Trophoblast cell (in vitro differentiated cells and primary cell): ENCODE measurements at places on chromosomes 2 and 18.

- DNase-seq: no peak
Measured at GRCh38 chr2:150859162-150859561, 371.7 kb upstream of the RND3 start.

DNA sequence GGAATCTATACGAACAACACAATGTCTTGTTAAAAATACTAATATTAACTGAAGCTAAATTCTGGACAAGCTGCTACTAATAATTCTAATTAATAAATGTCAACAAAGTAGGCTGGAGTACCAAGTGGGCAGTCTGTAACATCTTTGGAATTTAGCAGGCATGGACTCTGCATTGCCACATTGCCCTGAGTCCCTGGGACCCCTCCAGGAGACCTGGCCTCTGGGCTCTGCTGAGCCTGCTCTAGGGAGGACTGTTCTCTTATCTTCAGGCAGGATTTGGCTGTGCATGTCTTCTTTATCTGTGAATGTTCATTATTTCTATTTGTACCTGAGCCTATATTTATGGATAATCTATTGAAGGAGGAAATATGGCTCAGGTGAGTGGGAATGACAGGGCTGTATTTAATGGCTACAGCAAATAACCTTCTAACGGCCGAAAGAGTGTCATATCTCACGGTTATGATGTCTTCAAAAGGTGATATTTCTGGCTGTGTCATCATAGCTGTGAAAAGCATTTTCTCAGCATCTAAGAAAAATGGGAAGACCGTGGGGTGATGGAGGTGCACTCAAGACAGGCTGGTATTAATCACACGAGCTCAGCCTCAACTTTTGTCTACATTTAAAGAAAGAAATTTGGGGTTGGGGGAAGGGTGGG, 28.6 kb upstream of the SETBP1 start:
- no peak for DNase-seq

GRCh38 chr2:240157147-240157470, 16.7 kb upstream of the OTOS start:
- DNase-seq: no peak

DNA sequence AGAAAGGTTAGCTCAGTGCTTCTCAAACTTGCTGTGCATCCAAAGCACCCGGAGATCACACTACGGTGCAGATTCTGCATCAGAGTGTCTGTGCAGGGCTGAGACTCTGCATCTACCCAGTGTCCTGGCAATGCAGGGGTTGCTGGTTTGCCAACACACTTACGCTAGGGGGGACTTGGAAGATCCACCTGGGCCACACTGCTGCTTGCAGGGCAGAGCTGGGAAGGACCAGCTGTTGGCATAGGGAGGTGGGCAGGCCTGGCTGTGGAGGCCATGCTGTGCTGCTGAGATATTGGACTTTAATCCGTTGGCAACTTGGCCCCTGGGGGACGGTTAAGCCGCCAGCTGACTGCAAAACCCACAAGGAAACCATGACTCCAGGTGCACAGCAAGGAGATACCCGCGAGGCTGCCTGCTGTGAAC, 397.6 kb upstream of the HS6ST1 start:
- no peak for DNase-seq

DNA sequence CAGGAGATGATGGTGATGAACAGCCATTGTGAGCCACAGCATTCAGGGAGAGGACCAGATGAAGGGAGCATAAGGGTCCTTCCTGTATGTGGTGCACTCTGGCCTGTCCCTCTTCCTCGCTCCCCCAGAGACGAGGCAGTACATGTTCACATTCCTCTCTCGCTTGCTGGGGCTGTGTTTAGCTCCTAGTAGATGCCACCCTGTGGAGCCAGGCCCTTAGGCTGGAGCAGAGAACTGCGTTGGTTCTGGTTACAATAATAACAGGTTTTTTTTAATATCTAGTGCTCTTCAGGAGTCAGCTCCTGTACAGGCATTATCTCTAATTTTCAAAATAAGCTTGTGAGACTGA, 171.1 kb upstream of the MYT1L start:
- no peak for DNase-seq

DNA sequence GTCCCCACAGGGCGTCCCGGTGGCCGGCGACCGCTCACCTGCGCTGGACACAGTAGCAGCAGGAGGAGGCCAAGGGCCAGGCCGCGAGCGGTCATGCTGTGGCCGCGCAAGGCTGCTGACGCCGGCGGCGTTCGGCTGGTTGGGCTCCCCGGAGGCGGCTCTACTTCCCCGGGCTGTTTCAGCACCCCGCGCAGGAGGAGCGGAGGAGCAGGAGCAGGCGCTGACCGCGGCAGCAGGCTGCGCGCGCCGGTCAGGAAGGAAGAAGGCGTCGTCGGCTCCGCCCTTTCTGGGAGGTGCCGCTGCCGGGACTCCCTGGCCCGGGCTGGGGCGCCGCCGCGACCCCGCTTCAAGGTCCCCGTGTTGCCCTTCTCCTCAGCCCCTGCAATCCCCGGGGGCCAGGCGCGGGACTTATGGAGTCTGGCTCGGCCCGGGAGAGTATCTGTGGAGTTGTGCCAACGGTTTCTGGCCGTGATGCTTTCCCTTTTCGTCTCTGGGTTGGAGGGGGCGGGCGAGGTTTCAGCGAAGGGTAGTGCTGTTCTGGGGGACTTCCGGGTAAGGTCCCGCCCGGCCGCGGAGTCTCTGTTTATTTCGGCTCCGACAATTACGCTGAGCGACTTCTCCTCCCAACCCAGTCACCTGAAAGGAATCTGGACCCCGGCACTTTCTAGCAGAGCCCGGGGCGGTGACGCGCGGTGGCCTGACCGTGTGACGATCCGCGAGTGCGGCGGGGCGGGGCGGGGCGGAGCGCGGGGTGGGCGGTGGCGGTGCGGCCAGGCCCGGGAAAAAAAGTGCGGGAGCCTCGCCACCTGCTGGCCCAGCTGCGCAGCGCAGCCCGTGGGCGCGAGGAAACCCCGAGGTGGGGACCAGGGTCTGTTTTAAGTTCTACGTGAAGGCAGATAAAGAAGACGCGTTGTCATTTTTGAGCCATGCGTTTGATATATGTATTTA, at the start of gene NPC1:
Gene NPC1 (minus strand): TSS at position 258 of the 948 bp plus-strand sequence. CDS start 163 bp downstream, at position 95.
- peak; percentile 99 for DNase-seq

DNA sequence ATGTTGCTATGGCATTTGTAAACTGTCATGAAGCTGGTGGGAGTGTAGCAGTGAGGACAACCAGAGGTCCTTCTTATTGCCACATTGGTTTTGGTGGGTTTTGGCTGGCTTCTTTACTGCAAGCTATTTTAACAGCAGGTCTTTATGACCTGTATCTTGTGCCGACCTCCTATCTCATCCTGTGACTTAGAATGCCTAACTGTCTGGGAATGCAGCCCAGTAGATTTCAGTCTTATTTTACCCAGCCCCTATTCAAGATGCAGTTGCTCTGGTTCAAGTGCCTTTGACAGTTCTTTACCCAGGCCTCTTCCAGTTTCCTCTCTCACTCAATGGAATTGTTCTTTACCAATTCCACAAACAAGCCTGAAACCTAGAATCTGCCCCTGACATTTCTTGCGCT, 145.1 kb downstream of the KCNE4 start:
- peak; percentile 27 for DNase-seq

- no peak for DNase-seq
Measured at GRCh38 chr18:21714474-21714873, 9.9 kb upstream of the ABHD3 start.

- DNase-seq: no peak
Measured at GRCh38 chr2:63300835-63301234, 250.2 kb downstream of the OTX1 start.

DNA sequence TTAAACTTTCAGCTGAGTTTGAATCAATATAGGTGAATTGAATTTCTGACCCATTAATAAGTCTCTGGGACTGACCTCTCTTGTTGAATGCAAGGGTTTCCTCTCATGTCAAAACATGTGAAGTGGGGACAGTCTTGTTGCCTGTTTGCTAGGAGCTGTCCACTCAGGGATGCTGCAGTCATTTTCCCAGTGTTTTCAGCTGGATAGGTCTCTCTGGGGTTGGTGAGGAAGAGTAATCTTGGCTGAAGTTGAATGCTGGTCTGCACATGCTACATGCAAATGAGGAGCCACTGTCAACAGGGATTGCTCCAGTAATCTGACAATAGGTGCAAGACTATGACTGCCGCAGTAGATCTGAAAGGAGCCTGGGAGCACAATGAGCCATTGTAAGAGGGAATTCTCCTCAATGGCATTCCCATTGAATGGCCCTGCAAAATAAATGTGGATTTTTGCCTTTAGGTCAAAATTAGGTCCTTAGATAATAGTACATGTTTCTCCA, 34.1 kb upstream of the IL1RL1 start:
- DNase-seq: no peak

DNA sequence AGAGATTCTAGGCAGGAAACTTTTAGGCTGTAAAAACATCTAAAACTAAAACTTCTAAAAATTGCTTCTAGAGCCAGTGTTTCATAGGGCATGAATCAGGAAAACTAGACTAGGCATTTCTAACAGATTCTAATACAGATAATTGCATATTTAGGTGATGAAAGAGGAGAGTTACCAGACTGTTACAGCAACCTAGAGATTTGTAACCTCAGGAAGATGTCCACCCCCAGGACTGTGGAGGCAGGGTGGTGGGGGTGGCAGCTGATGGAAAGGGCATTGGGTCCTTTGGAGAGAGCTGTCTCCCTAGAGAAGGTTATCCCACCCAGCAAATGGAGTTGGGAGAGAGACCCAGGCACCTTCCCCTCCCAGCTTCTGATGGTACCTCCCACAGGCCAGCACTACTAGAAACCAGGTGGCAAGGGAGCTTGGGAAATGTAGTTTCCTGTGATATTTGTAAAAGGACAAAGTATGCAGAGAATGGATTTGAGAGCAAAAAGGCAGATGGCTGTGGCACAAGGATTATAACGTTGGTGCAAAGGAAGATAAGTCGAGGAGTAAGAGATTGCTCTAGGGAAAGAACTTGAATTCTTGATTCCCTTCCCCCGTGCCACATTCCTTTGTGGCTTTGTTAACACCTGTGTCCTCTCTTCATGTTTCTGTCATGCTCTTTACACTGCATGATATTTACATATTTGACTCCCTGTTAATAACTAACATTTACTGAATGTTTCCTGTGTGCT, 75.6 kb upstream of the MGAT5 start:
- no peak for DNase-seq

DNA sequence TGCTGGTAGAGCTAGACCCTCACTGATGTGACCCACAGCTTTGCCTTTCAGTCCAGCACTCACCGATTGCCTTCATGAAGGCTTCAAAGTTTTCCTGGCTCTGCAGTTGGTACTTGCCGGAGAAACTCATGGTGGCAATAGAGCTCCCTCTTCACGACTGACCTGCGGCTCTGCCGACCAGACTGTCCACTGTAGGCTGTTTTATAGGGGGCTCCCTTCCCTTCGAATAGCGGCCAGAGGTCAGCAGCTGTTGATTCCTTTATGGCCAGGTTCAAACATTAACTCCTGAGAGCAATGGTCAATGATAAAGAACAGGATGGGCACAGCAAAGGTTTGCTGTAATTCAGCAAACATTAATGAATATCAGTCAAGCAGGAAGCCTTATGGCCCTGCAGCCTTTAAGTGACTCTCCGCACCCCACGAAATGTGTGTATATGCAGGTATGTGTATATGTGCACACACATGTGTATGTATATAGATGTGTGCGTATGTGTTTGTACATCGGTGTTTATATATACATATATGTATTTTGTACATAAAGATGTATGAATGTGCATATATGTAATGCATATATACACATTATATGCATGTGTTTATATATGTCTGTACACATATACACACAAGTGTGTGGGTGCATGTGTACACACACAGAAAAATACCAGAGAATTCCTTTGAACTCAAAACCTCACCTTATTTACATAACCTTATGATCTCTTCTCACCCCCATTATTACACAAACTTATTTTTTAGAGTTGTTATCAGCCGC, at the start of gene FABP1:
Gene FABP1 (minus strand): TSS at position 175 of the 766 bp plus-strand sequence. CDS start 45 bp downstream, at position 130.
- no peak for DNase-seq

DNA sequence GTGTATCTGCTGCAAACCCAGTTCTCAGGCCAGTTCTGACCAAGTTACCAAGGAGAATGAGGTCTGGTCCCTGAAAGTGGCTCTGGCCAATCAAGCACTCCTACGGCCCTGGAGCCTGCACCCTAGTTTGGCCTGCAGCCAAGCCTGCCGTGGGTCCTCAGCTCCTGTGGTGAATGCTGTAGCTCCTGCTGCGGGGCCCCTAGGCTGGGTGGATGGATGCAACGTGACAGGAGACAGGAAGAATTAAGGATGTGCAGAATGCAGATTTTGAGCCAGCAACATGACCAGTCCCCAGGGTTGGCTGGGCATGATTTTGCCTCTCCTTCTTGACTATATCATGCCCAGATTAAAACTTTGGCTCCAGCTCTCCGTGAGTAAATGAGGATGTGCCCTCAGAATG, 97.2 kb downstream of the SMAD7 start:
- DNase-seq: no peak

GRCh38 chr18:36142751-36143150, 13.1 kb downstream of the ELP2 start:
- no peak for DNase-seq

GRCh38 chr18:75201282-75202270, 7.4 kb downstream of the PTGR3 start:
- DNase-seq: no peak

- no peak for DNase-seq
Measured at GRCh38 chr18:46406539-46406932, 250.5 kb downstream of the LOXHD1 start.

DNA sequence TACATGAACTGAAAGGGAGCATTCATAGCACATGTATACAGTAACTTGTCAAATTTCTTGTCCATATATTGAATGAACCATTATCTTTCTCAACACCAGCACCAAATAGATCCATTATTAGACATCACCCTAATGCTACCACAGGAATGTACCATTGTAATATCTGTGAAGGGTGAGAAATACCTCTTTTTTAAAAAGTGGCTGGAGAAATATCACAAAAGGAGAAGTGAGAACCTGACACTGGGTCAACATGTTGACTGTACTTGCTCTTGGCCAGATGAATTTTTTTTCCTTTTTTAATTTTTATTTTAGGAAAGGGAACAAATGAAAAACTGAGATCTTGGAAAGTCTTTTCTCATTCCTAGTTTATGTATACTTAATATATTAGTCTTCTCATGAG, 63.5 kb downstream of the CAVIN2 start:
- DNase-seq: no peak

DNA sequence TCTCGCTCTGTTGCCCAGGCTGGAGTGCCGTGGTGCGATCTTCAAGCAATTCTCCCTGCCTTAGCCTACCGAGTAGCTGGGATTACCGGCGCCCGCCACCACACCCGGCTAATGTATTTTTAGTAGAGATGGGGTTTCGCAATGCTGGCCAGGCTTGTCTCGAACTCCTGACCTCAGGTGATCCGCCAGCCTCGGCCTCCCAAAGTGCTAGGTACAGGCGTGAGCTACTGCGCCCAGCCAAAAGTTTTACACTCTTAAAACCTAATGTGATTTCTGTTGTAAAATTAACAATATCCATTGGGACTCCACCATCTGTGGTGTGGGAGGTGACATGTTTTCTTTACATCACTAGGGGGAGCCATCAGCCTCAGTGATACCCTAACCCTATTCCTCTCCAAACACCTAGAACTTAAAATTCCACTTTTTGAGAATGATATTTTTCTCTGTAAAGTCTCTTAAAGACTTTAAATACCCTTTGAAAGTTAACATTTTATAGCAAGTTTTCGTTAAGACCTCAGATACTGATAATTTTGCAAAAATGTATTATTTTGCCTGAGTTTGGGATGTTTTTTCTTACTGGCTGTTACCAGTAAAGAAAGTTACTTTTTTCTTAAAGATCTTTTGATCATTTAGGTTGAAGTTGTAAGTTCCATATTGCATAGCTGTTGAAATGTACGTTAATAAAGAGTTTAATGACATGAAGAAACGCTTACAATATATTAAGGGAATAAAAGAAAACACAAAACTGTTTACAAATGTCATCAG, 11.6 kb upstream of the EIF2AK2 start:
- DNase-seq: peak; percentile 68

GRCh38 chr2:43344868-43345373, 118.5 kb upstream of the ZFP36L2 start:
- no peak for DNase-seq

GRCh38 chr2:104851291-104852089, 2.4 kb upstream of the POU3F3 start:
- DNase-seq: no peak
